ENCODE measurements at places on chromosomes 13 and 19.

DNA sequence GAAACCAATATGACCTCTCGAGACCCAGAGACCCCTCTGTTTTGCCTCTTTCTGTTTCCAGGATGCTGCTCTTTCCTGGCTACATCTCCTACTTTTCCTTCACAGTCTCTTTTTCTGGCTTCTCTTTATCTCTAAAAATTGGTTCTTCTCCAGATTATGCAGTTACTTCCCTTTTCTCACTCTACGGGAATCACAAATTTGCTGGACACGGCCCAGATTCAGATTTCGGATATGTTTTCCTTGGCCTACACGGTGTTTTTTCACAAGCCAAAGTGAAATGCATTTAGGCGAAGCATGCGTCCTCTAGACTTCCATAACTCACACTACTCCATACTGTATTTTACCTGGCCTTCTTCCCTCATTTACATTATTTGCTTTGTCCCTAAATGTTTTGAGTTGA lies 214.7 kb upstream of the MIR17HG start:
- DNase-seq: no peak

DNA sequence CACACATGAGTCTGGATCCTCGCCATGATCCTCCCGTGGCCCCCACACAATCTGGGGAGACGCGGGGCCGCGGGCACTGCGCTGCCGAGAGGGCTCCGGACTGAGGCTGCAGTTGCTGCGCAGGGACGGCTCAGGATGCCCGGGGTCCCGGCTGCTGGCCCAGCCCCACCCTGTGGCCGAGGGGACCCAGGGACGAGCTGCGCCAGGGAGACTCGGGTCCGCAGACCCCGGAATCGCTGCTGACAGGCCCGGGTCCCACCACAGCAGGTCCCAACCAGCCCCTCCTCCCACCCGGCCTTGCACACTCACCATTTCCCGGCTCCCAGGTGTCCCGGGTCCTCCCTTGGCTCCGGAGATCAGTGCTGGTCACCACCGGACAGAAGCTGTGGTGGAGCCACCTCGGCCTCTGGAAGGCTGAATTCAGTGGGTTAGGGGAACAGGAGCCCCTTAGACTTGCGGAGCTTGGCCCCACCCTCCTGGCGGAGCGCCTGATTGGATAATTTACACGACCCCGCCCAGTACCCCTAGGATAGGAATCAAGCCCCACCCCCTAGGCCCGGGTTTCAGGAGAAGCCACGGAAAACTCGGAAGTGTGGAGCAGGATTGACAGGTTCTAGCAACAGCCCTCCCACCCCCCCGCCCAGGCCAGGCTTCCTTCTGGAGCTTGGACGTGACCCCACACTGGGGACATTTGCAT lies 57.4 kb downstream of the ZNF44 start:
- DNase-seq: no peak

GRCh38 chr13:72700509-72700908 lies 26.9 kb downstream of the MZT1 start:
- no peak for DNase-seq

- no peak for DNase-seq
Measured at GRCh38 chr13:27489456-27489855, 39.1 kb upstream of the MTIF3 start.

- DNase-seq: no peak
Measured at GRCh38 chr13:75761369-75761768, 125.2 kb downstream of the LMO7 start.

GRCh38 chr13:72061613-72062012 lies 194.6 kb upstream of the DACH1 start:
- no peak for DNase-seq

GRCh38 chr13:22789027-22789593 lies 391.7 kb upstream of the SGCG start:
- DNase-seq: no peak

- peak; percentile 51 for DNase-seq
Measured at GRCh38 chr19:52896431-52897137, 851 bp downstream of the ZNF320 start.

DNA sequence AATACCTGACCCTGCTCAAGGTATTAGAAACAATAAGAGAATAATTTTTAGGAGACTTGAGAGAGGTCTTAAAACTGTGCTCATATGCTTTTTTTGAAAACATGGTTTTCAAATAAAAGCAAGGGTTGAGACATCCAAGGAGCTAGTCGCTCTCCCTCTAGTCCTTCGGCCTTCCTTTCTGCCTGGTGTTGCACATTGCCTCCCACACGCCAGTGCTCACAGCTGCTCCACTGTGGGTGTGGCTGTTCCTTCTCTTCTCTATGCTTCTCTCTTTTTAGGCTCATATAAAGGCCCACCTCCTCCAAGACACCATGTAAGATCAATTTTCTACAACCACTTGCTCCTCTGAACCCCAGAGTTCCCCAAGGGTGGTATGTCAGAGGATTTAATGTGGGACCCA lies 352.6 kb downstream of the ENOX1 start:
- no peak for DNase-seq

DNA sequence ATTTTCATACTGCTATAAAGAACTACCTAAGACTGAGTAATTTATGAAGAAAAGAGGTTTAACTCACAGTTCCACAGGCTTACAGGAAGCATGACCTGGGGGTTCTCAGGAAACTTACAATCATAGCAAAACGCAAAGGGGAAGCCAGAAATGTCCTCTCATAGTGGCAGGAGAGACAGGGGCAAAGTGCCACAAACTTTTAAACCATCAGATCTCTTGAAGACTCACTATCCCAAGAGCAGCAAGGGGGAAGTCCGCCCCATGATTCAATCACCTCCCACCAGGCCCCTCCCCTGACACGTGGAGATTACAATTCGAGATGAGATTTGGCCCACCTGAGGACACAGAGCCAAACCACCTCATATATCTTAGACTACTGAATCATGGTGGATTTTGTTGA lies 198.7 kb downstream of the KCTD12 start:
- no peak for DNase-seq

DNA sequence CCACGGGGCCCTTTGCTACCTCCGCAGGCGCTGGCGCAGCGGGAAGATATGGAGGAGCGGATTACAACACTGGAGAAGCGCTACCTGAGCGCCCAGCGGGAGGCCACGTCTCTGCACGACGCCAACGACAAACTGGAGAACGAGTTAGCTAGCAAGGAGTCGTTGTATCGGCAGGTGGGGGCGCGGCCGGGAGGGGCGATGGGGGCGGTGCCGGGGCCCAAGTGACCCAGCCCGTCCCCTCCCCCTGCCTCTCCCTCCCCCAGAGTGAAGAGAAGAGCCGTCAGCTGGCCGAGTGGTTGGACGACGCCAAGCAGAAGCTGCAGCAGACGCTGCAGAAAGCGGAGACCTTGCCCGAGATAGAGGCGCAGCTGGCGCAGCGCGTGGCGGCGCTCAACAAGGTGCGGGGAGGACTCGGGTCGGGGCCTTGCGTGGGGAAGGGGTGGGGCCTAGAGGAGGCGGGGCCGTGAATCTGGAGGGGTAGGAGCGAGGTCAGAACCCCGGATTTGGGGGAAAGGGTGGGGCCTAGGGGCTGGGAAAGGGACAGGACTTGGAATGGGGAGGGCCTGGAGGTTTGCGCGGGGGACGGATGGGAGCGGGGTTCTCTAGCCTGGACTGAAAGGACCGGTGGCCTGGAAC lies 13.7 kb downstream of the PPFIA3 start:
- peak; percentile 76 for DNase-seq

- no peak for DNase-seq
Measured at GRCh38 chr13:75938811-75939560, 302.9 kb downstream of the LMO7 start.

GRCh38 chr13:64910096-64910495 lies 2320.0 kb downstream of the PCDH9 start:
- DNase-seq: no peak

DNA sequence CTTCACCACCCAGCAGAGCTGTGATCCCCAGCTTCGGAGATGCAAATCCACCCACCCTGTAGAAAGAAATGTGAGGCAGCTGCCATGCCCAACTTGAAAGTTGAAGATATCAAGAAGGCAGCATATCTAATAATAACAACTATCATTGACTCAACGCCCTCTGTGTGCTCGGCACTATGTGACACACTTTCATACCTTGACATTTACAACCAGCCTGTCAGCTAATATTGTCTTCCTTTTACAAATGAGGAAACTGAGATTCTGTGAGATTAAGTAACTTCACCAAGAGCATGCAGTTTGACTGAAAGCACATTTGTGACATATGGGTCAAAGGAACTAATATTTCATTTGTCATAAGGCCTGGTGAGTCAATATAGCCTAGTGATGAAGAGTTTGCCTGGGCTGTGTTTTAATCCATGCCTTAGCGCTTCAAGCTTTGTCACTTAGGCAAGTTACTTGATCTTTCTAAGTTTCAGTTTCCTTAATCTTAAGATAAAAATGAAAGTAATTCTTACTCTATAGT lies 137.0 kb downstream of the FLT1 start:
- no peak for DNase-seq

- DNase-seq: peak; percentile 76
Measured at GRCh38 chr19:29098863-29099481, 114.0 kb downstream of the UQCRFS1 start.

- no peak for DNase-seq
Measured at GRCh38 chr13:103133556-103133955, 67.3 kb upstream of the SLC10A2 start.

GRCh38 chr13:43274881-43275280 lies 251.5 kb downstream of the DNAJC15 start:
- no peak for DNase-seq

GRCh38 chr19:38213911-38214625 lies 10.0 kb downstream of the DPF1 start:
- DNase-seq: no peak

- no peak for DNase-seq
Measured at GRCh38 chr13:27081893-27082679, 89.5 kb downstream of the USP12 start.

GRCh38 chr13:50188696-50189095 lies 173.5 kb downstream of the KCNRG start:
- no peak for DNase-seq

GRCh38 chr19:49084206-49085019 lies 838 bp upstream of the SNRNP70 start:
- no peak for DNase-seq

DNA sequence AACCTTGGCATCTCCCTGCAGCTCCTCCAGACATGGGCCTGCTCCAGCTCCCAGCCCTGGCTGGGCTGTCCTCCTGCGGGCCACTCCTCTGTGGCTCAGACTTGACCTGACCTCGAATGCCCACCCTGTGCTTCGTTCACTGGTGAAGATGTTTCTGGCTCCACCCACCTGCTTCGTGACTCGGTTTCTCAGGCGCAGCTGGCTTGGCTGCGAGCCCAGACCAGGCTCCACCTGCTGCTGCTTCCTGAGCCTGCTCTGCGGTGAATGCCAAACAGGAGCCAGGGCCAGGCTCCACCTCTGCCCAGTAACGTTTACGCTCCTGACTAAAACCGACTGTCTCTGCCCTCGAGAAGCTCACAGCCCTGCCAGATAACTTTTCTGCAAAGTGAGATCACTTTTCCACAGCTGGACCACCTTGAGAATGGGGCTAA lies 8.9 kb upstream of the RSPH6A start:
- no peak for DNase-seq

DNA sequence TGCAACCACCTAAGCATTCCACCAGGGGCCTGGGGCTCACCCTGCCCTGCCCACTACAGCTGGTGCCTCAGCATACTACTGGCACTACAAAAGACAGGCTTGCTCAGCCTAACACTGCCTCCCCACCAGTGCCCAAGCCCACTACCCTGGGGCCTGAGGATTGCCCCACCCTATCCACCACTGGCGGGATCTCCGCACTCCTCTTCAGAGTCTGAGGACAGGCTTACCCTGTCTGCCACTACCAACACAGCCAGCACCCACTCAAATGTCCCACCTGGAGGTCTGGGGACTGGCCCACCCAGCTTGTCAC lies 27.6 kb upstream of the N4BP2L1 start:
- no peak for DNase-seq

- DNase-seq: no peak
Measured at GRCh38 chr13:113526466-113527220, 36.1 kb upstream of the DCUN1D2 start.

- DNase-seq: no peak
Measured at GRCh38 chr13:39130301-39130700, 92.0 kb downstream of the NHLRC3 start.

DNA sequence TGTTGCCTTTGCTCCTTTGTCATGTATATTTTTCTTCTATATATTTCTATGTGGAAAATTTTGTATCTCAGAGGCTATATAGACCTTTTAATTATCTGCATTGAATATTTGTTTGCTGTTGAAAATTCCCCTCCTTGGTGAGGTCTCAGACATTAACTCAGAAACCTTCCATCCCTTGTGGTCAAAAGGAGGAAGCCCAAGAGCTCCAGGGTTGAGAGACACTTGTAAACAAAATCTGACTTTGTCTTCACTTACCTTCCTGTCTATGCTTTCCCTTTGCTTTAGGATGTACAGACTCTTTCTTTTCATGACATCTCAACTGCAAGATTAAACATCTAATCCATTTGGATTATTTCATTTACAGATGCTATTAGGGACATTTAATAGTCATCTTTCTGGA lies 157.5 kb downstream of the PCDH20 start:
- DNase-seq: no peak

DNA sequence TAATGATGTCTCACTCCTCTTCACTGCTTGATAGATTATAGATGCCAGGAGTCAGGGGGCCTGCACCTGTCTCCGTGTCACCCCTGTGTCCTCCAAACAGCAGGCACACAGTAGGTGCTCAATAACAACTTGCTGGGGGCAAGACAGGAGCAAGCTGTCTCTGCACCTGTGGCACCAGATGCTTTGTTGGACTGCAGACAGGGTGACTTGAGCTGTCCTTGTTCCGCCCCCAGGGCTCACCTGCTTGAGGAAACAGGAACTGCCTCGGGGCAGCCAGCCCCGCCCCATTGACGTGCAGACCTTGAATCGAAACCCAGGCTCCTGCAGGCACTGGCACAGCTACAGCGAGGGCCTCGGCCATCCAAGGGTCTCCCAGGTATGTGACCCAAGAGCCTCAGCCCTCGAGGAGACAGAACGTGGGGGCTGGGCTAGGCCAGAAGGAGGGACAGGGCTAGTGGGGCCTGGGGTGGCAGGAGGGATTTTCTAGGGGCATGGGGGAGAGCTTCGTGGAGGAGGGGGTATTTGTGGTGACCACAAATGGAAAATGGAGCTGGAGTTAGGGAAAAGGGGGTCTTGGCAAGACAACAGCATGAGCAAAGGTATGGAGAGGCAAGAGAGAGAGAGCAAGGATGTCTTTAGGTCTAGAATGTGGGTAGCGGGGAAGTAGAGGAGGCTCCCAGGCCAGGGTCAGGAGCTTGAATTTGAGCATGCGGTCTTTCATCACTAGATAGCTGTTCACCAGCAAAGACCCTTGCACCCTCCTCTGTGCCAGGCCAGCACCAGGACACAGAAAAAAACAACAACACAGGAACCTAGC lies at the start of gene HSH2D:
HSH2D (plus strand) TSS at position 287 of the 817 bp plus-strand sequence. CDS start 5,066 bp downstream, outside the sequence.
- DNase-seq: peak; percentile 45

- DNase-seq: no peak
Measured at GRCh38 chr13:58480061-58480460, 848.5 kb downstream of the PCDH17 start.

Measured in left cardiac atrium (tissue), 4 donors.